Activated CD4-positive, alpha-beta T cell treated with anti-CD3 and anti-CD28 coated beads, Interleukin-2, amount 10 ng/mL, durations not matched to agents 7 days and 5 days (primary cell): ENCODE measurements at places on chromosomes 4 and X. TPM values are rescaled to one million over a fixed set of nuclear protein-coding genes. Genes with fewer than 3 reads are reported as not detected.
A peak's percentile ranks its signal among the peaks of the same experiment; 100 is the strongest.

Gene TMPRSS11D
- total RNA-seq: not detected

Gene TRMT10A
- total RNA-seq: 7.9 TPM

Gene FAM9C
- not detected for total RNA-seq

Gene TMEM35A
- not detected for total RNA-seq

Gene ZDHHC15
- 0.04 TPM for total RNA-seq

Gene CXorf65
- 25.3 TPM for total RNA-seq

Gene MTHFD2L
- total RNA-seq: 7.9 TPM

Gene PUDP
- total RNA-seq: 15.6 TPM

Gene PLK4
- 51.3 TPM for total RNA-seq

Gene APLN
- 0.17 TPM for total RNA-seq

GRCh38 chr4:170875868-170876267 is 786.1 kb upstream of the AADAT start:
- DNase-seq: no peak

GRCh38 chr4:67556436-67556835 is 2.1 kb upstream of the STAP1 start:
- DNase-seq: no peak

DNA sequence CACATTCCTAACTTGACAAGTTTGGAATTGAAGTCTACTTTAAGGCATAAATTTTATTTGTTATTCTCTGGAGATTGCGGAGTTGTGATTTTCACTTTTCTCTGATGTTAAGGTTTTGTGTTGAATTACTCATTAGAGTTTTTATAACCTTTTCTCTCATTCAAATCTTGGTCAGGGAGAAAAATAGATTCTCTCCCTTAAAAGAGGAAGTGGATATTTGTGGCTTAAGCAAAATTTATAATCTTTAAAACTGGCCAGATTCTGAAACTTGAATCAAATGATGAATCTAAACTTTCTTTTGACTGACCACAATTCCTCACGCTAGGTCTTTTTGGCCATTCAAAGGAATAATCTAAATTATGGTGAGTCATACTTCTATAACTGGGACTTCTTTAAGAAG is 361.4 kb downstream of the TEX13C start:
- no peak for DNase-seq

DNA sequence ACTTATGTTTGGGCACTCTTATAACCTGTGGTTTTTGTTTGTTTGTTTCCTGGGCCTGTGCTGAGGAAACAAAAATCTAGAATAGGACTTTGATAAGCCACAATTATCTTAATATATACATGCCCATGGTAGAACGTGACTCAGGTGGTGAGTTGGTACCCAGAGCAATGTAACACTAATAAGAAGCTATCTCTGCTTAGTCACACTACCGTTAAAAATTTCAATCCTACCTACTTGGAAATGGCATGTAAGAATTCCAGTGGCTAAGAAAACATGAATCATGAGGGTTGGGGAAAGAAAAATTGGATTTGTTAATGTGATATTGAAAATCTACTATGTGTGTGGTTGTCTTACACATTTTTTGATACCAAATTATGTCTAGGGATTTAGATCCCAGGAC is 30.5 kb upstream of the ADGRG2 start:
- DNase-seq: no peak

DNA sequence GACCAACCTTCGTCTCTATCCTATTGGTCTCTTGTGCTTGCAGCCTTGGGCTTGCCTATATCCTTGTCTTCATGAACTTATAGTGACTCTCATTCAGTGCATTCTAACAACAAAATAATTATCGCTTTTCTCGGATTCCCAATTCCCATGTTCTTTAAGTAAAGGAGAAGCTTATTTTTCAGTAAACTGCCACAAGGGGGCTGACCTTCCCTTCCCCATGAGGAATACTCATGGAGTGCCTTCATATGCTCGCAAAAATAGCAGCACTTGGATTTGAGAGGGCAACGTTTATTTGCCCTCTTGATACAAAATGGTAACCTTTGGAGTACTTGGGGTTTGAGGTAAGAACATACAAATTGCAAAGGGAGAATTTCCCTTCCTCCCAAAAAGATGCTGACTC is 183.2 kb upstream of the TENT5D start:
- DNase-seq: no peak

- DNase-seq: no peak
Measured at GRCh38 chr4:182245541-182246215, 2.5 kb downstream of the TENM3 start.

- no peak for DNase-seq
Measured at GRCh38 chrX:79371101-79371500, 4.0 kb upstream of the ITM2A start.

GRCh38 chrX:107773906-107774435 is 1.6 kb downstream of the TSC22D3 start:
- no peak for DNase-seq

GRCh38 chrX:5857232-5857631 is 371.4 kb downstream of the NLGN4X start:
- no peak for DNase-seq

GRCh38 chr4:75338352-75338880 is 175.8 kb downstream of the RCHY1 start:
- no peak for DNase-seq

- DNase-seq: peak; percentile 56
Measured at GRCh38 chrX:129606918-129607317, 47.8 kb downstream of the APLN start.

DNA sequence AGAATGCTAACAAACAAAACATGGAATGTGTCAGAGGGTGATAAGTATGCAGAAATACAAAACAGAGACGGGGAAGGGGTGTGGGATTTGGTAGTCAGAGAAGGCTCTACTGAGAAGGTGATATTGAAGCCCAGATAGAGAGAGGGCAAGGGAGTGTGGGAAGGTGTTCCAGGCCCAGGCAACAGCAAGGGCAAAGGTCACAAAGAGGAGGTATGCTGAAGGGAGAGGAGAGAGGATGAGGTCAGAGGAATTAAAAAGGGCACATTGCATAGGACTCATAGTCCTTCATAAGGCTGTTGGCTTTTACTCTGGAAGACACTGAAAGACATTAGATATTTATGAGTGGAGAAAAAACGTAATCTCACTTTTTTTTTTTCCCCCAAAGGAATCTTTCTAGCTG is 82.6 kb upstream of the TNIP3 start:
- no peak for DNase-seq

DNA sequence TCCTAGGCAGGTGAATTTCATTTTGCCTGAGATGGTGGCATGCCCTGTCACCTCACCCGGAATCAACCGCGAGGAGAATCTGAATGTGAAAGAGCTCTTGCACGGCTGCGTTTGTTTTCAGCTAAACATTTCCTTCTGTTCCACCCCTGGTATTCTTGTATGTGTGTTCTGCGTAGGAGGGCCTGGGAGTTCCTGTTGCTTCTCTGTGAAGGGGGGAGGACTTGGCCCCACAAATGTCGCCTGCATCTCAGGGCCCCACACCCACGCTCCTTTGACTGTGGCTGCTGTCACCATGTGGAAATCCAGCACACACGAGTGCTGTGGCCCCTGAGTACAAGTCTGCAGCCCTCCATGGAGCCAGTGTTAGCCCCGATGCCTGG is 45.8 kb upstream of the CLCN4 start:
- DNase-seq: peak; percentile 22
